Gastroesophageal sphincter (tissue), 4 donors: ENCODE measurements at places on chromosomes 1 and 21.

DNA sequence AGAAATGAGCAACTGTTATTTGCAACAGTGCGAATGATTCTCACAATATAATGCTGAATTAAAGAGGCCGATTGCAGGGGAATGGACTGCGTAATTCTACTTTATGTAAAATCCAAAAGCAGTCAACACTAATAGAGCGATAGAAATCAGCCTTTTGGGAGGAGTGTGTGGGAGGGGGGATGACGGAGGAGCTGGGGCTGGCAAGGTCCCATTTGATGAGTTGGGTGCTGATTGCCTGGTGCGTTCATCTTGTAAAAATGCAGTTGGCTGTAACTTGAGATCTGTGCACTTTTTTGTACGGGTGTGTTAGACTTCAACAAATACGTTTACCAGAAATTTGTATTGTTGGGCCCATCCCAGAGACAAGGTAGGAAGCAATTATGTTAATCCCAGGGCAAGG is 20.7 kb downstream of the TNFRSF8 start:
- no peak for ATAC-seq

- no peak for ATAC-seq
Observed at GRCh38 chr1:37261129-37261528, 213.3 kb upstream of the ZC3H12A start.

GRCh38 chr1:52947490-52947889 is 20.4 kb downstream of the SCP2 start:
- ATAC-seq = no peak

DNA sequence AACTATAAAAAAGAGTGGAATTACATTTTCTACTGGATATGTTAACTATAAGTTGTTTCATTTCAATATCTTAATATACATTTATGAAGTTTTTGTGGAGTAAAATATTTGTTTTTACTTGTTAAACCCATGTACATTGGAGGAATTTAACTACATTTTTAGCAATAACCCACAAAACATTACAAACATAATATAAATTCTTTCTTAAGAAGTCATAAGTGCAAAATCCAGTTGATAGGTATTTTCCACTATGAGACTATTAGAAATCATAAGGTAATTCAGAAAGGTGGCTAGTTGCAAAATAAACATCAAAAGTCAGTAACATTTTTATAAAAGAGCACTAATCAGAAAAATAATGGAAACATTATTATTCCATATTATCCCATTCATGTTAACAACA is 73.9 kb upstream of the RRP15 start:
- ATAC-seq = no peak

- ATAC-seq = no peak
Observed at GRCh38 chr1:100543640-100544039, 5.7 kb downstream of the GPR88 start.

DNA sequence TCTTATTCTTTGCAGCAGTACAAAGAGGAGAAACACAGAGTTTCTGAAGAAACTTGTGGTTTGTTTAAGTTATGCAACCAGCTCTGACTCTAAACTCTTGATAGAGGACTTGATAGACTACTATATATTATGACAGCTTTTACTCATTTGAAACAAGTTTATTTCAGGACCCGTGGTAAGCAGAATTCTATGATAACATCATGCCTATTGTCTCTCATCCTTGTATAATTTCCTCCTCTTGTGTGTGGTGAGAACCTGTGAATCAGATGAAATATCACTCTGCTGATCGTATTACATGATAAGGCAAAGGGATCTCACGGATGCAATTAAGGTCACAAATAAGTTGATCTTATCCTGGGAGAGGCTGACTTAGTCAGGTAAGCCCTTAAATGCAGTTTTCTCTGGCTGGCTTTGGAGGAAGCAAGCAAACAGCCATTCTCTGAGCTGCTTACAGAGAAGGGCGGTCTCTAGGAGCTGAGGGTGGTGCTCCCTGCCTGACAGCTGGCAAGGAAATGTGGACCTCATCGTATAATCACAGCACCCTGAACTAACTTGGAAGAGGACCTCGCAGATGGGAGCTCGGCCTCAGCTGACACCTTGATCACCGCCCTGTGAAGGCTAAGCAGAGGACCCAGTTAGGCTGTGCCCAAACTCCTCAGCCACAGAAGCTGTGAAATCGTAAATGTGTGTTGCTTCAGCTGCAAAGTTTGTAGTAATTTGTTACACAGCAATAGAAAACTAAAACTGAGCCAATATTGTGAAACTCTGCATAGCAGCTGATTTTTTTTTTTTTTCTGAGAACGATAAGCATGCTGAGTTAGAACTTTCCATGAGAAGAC is 151.1 kb upstream of the DPT start:
- peak; percentile 89 for ATAC-seq

- ATAC-seq = no peak
Observed at GRCh38 chr1:223473601-223474344, 80.6 kb downstream of the CCDC185 start.

DNA sequence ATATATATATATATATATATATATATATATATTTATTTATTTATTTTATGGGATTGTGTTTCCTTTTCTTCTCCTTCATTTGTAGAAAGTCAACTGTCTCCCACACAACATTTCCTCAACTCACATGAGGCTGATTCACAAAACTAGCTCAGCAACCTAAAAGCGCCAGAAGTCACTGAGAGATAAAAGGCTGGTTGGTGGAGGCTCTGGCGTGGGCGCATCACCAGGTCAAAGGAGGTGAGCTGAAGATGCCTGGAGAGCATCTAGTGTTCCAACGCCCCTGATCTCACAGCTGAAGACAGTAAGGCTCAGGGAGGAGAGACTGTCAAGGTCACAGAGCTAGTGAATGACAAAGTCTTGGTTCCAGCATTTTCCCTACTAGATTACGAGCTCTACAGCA is 78.0 kb downstream of the HLCS start:
- no peak for ATAC-seq

DNA sequence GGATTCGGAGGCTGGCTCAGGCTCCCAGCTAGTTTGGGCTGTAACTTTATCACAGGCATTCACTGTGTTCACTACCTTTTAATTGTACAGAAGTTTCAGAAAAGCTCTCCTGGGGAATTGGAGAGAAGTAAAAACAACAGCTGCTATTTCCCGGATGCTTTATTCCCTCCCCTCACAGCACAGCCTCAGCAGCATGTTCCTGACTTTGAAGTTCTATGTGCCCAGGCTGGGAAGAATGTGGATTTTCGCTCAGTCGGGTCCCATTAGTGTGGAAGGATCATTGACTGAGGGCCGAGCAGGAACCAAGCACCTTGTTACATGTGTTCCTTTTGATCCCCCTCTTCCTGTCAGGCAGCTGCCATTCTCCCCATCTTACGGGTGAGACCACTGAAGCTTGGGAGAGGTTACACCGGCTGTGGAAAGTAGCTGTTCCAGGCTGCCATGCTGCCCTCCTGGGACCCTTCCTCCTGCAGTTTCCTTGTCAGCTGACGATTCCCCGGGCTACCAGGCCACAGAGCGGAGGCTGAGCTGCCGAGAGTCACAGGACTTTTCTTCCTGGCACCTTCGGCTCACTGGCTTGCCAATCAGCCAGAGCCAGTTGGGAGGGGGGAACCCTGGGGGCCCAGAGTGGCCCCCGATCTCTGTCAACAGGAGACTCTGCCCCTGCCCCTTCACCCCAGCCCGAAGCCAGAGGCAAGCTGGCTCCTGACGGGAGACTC is 223.1 kb upstream of the TMEM51 start:
- no peak for ATAC-seq

DNA sequence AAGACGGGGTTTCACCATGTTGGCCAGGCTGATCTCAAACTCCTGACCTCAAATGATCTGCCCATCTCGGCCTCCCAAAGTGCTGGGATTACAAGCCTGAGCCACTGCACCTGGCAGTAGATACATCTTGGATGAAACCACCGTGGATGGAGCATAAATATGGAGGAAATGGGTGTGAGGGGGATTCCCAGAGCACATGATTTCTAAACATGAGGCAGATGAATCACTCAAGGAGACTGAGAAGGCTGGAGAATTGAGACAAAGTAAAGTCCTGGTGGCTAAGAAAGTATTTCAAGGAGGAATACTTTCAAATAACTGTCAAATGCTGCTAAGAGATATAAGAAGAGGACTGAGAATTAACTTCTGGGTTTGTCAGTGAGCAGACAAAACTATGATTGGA is 5.4 kb upstream of the PGBD5 start:
- ATAC-seq = no peak

- ATAC-seq = no peak
Observed at GRCh38 chr1:82214606-82215005, 413.9 kb downstream of the ADGRL2 start.

DNA sequence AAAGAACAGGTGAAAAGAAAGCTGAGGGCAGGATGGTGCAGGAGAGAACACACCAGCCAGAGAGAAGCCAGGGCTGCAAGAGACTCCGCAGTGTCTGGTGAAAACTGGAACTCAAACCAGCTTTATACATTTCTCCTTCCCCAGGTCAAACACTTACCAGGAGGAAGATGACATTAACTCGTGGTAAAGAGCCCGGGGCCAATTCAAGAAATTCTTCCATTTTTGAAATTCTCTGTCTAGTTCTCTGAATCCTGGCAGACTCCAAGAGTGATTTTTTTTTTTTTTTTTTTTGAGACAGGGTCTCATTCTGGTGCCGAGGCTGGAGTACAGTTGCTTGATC is 25.8 kb upstream of the SIPA1L2 start:
- ATAC-seq = no peak

GRCh38 chr1:76086597-76086996 is 12.1 kb downstream of the ST6GALNAC3 start:
- ATAC-seq = no peak

DNA sequence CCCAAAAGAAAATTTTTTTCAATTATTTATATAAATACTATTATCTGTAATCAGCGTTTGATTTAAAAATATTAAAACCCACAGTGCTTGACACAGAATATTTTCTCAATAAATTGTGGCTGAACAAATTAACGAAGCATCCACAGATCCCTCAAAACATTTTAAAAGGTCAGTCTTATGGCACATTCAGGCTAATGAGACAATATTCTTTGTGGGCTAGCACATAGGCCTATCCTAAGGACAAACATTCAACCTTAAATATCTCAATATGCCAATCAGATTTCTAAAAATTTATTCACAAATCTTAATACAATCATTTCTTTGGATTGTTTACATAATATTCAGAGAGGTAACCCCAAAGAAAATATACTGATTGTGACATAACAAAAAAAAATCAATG is 8.1 kb downstream of the PTGS2 start:
- no peak for ATAC-seq

- ATAC-seq = no peak
Observed at GRCh38 chr21:24222676-24223075, 1384.6 kb downstream of the MRPL39 start.

DNA sequence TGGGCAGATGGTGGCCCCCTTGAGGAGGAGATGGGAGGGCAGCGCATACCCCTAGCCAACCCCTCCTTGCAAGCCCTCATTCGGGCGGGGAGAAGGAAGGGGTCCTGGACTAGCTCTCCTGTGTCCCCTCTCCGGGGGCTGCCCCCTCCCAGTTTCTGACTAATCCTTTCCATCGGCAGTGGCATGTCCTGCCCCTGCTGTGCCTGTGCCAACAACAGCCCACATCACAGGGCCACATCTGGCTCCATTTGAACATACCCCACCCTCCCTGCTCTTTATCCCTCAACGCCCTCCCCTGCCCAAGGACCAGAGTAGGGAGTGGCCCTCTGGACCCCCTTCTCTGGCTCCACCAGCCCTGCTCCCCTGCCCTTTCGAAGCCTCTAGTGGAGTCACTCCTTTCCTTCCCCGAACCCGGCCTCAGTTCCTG is 11.0 kb upstream of the LMNA start:
- peak; percentile 1 for ATAC-seq
